ENCODE measurements at places on chromosomes 2 and 18.

DNA sequence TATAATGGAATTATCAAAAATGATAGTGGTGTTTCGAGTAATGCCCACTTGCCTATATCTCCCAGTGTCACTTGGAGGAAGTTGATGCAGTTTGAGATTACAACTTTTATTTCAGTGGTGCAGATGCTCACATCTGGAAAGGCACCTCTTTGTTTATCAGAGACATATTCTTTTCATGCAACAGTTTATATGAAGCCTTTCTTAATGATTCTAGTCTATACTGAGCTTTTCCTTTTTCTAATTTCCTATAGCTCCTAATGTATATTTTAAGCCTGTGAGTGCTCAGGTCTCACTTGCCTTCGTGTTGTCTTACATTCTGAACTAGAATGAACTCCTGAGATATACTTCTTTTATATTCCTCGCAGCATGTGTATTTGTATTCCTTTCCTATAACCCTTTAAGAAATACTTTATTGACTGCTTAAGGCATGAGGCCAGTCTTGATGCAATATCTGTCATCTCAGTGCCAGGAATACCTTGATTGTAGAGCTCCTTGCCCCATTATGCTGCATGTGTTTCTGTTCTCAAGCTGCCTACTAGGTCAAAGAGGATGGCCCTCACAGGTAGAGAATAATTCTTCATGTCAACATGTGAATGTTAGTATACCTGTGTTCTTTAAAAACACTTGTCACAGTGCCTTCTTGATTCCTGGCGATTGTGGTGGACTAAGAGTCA lies 52.6 kb downstream of the VRK2 start:
- no peak for DNase-seq

DNA sequence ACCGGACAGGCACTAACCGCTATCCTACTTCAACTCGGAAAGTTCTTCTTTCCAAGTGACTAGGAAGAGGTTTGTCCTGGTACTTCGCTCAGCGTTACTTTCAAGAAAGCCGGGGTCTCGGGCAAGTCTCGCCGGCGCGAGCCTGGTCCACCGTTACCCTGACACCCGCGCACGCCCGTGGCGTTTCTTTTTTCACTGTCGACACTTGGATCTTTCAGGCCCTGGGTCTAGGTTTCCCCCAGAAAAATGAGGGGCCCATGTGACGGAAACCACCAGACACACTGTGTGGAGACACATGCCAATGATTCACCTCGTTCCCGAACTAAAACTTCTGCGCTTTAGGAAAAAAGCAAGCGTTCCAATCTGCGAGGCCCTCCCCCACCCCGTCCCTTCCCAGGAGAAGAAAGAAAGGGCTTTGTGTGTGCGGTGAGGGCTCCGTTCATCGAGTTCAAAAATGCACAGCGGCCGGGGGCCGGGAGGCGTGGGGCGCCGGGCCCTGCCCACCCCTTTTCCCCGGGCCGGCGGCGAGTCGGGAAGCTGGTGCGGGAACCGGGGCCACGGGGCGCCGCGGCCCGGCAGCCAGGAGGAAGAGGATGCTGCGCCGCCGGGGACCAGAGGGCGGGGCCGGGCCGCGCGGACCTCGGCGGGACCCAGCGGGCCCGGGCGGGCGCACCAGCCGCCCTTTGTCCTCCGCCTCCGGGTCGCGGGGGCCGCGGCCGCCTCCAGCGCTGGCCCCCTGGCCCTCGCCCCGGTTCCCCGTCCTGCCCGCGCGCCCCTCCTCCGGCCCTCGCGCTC lies 2.6 kb downstream of the ZNF521 start:
- DNase-seq, result no peak

- DNase-seq, result no peak
These were observed 48.4 kb downstream of the TANK start for GRCh38 chr2:161208527-161209139.

DNA sequence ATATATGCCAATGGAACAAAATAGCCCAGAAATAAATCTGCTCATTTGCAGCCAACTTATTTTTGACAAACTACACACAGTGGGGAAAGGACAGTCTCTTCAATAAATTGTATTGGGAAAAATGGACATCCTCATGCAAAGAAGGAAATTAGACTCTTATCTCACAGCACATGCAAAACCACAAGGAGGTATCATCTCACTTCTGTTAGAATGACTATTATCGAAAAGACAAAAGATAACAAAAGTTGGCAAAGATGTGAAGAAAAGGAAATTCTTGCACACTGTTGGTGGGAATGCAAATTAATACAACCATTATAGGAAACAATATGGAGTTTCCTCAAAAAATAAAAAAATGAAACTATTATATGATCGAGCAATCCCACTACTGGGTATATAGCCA lies 16.3 kb upstream of the WDR75 start:
- DNase-seq, result no peak

DNA sequence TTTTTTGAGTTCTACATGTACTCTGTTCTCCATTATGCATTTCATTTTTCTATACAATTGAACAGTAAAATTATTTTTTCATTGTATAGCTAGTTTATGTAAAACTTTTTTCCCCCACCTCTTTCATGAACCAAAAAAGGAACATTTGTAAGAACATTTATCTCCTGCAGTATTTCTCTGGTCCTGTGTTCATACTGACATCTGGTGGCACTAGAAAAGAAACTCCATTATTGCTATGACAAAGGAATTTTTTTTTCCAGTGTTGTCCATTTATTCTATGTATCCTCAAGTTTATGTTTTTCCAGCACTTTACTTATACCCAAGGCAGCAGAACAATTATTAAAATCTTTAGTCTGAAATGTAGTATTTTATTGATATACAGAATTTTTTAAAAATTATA lies 27.4 kb upstream of the CHAC2 start:
- no peak for DNase-seq

DNA sequence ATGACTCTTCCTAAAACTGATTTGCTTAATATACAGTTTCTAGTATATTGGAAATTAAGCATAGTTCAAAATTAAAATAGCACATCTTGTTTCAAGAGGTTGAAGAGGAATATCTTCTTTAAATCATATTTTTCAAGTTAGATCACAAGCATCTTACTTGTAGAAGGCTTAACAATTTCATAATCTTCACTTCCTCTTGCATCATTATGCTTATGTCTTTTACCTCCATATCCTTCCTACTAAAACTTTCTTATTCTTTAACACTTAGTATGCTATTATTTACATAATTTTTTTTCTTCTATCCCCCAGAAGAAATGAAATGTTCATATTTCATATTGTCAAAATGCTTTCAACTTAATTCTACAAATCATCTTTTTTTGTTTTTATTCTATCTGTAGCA lies 1354.9 kb upstream of the TMEFF2 start:
- no peak for DNase-seq

GRCh38 chr2:8543383-8544170 lies 138.3 kb upstream of the ID2 start:
- peak; percentile 74 for DNase-seq

DNA sequence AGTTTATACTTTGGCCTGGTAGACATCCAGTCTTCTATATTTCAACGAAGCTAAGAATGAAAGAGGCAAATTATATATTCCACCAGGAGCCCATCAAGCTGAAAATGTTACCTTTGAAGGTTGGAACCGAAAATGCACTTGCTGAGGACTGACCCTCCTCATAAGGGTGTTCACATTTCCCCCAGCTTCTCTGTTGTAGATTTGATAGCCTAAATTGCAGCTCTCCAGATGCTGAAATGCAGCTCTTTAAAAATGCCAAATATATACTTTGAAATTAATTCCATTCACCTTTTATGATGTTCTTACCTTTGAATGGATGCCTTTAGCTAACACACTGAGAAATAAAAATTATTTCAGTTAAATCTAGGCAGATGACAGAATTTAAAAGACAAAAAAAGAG lies 1.8 kb upstream of the FIGN start:
- no peak for DNase-seq

GRCh38 chr18:11983592-11983991 lies 2.3 kb downstream of the IMPA2 start:
- DNase-seq, result no peak

DNA sequence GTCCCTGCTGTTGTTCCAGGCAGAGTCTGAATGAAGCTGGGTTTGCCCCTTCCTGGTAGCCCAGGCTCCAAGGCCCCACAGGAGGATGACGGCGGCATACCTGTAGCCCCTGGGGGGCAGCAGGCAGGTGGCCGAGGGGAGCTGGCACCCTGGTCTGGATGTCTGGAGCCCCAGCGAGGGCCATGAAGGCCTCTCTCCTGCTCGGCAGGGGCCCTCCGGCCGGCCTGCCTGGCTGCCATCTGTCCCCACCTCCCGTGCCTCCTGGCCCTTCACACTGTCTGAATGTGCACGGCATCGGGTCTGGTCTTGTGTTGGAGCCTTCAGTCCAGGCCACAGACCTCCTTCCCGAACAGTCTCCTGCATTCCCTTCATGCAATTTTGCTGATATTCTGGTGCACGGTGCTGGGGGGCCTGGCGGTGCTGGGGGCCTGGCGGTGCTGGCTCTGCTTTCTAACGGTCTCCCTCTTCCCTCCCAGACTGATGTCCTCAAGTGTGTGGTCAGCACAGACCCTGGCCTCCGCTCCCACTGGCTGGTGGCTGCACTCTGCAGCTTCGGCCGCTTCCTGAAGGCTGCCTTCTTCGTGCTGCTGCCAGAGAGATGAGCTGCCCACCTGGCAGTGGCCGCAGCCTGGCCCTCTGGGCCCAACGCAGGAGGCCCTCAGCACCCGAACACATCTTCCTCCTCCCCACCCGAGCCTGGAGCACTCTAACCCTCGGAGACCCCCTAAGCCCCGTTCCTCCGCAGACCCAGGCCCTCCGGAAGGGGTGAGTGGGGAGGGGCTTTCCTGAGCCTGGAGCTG lies 13.5 kb downstream of the BOK start:
- no peak for DNase-seq

- DNase-seq, result no peak
These were observed 11.8 kb downstream of the MTX2 start for GRCh38 chr2:176280867-176281658.

- DNase-seq, result no peak
These were observed 26.2 kb downstream of the EPC2 start for GRCh38 chr2:148670773-148671172.

DNA sequence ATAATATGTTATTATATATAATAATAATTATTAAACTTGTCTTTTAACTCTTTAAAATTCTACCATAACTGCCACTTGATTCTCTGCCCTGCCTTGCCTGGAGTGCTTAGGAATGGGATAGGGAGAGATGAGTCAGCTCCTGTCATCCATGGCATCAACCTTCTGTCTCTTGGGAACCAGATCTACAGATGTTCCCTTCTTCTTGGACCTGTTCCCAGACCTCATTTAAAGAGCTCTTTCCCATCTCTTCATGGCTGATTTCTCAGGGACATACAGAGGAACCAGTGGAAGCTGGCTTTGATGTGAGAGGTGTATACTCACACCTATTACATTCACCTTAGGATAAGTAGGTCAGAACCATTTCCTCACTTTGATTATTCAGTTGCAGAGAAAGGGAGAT lies 155.3 kb upstream of the MYO3B start:
- DNase-seq, result no peak

GRCh38 chr2:26471766-26472706 lies 5.9 kb downstream of the OTOF start:
- DNase-seq, result no peak

DNA sequence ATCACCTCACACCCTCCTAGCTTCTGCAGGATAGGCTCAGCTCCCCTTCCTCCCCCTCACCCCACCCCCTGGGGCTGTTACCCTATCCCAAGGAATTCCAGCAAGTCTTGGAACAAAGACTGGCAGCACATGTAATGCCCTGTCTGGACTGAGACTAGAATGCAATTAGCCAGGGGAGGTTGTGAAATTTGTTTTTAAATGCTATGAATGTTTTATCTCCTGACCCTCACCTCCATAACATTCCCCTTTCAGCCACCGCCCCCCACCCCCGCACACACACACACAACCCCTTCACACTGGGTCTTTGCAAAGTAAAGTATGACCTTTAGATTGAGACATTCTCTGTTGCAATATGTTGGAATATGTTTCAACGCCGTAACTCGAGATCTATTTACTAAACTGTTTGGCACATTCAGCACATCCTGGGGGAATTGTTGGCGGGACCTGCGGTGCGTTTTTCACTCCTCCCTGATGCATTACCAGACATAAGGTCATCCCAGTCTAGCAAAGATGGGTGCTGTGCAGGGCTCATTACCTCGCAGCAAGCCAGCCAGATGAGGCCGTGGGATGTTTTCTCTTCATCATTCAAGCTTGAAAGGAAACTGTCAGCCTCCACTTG lies 290.7 kb upstream of the SLC14A2 start:
- no peak for DNase-seq

- DNase-seq, result no peak
These were observed 77.0 kb upstream of the TMEM200C start for GRCh38 chr18:5972298-5972697.

DNA sequence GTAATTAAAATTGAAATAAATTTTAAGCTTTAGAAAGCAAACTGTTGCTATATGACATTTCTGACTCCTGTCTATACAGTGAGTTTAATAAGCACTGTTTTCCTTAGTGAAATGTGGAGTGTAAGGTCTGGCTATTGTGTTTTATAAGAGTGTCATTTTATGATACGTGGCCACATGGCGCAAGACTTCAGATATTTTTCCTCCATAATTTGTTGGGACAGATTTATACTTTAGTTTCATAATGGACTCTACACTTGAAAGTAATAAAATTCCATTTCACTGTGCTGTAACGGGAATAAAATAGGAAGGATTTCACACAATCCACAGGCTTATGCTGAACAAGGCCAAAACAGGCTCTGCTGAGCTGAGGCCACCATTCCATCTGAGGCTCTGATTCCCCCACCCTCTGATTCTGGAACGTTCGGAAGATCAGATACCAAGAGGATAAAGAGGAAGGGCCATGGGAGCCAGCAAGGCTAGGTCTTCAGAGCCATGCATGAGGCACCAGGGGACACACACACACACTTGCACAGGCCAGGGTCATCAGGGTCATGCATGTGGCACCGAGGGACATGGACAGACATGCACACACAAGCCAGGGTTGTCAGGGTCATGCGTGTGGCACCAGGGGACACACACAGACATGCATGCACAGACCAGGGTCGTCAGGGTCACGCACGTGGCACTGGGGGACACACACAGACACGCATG lies 35.6 kb downstream of the HDAC4 start:
- no peak for DNase-seq

DNA sequence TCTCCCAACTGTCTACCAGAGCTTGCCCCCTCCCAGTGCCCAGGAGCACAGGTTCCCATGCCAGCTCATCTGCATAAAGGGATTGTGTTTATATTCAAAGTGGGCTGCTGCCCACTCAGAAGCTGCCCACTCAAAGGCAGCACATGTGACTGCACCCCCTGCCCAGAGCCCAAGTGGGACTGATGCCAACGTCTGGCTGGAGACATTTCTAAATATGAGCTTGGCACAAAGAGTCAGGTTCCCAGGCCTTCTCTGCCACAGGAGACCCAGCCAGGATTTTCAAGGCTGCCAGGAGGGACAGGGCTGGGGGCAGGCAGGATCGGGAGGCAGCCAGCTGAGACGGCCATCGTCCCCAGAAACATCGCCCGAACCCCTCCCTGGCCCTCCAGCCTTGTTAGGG lies 67.1 kb downstream of the ZBTB7C start:
- DNase-seq, result no peak

Data from activated naive CD4-positive, alpha-beta T cell treated with anti-CD3 and anti-CD28 coated beads, Interleukin-2, amount 50 U/mL, for 16 hours (primary cell).